ENCODE measurements at places on chromosomes 12 and 14. TPM values are rescaled to one million over a fixed set of nuclear protein-coding genes. Genes with fewer than 3 reads are reported as not detected.

Gene MYH6
- not detected for total RNA-seq

GRCh38 chr12:132430838-132431774 lies 58.8 kb upstream of the FBRSL1 start:
- DNase-seq = no peak

DNA sequence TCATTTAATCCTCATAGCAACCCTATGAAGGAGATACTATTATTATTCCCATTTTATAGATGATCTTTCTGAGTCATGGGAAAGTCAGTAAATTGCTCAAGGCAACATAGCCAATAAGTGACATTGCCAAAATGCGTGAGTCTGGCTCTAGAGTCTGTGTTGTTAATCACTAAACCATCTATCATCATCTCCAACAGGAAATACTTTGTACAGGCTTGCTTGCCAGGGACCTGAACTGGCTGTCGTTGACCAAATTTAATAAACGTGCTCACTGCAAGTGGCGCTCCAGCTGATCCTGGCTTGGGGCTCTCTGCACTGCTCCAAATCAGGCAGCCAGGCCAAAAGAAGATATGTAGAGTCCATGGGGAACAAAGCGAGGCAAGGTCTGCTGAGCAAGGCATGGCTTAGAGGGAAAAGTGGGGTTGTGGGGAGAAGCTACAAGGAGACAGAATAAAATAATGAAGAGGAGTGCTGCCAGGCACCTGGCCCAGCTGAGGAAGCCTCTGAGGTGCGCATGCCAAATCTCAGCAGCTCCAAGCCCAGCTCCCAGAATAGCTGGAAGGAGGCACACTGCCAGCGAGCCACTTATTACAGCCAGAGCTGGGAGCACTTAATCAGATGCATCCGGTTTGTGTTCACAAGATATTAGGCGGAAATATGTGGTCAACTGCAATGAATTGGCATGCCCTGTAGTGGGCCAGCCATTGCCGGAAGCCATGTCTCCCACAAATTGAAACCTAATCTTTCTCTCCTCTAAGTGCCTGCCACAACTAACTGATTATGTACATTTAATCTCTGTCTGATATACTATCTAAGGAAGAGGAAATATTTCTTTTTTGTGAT lies 43.3 kb upstream of the PTPRO start:
- DNase-seq = no peak

DNA sequence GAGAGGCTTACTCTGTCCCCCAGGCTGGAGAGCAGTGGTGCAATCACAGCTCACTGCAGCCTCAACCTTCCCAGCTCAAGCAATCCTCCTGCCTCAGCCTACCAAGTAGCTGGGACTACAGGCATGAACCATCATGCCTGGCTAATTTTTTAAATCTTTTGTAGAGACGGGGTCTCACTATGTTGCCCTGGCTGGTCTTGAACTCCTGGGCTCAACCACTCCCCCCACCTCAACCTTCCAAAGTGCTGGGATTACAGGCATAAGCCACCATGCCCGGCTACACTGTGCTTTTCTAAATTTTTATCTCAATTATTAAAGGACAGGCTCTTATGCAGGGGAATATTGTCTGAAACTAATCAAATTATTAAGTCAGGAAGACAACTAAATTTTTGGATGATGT lies 44.6 kb downstream of the EML1 start:
- DNase-seq = no peak

Gene LRCOL1
- not detected for total RNA-seq

GRCh38 chr14:99725774-99726537 lies 41.9 kb downstream of the CYP46A1 start:
- no peak for DNase-seq

- DNase-seq = no peak
These were observed 194.9 kb upstream of the SYT10 start for GRCh38 chr12:33634544-33634943.

GRCh38 chr14:41830714-41831406 lies 224.2 kb downstream of the LRFN5 start:
- DNase-seq = no peak

Gene ANKRD33
- total RNA-seq = not detected

Gene RNASE7
- not detected for total RNA-seq

DNA sequence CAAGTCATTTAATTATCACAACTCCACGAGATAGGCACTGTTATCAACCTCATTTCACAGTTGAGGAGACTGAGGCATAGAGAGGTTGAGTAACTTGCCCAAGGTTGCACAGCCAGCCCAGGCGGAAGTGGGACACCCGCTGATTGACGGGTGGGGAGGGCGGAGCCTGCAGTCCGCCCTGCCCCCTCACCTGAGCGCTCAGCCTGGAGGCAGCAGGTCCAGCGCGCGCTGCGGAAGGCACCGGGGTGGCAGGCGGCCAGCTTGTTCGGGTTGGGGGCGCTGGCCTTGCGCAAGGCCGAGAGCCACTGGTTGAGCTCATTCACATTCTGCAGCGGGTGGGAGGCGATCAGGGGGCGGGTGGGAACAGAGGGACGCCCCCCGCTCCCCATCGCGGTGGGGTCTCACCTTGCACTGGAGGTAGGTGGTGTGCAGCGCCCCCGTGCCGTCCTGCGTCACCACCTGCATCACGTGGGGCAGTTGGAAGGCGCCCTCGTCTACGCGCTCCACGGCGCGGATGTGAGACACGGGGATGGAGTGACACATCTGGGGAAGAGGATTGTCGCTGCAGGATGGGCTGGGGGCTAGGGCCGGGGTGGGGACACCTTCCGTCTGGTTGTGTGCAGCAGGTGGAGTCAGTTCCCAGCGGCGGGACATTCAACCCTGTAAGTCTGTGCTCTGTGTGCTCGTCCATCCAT lies 31.7 kb downstream of the RASAL1 start:
- peak; percentile 72 for DNase-seq

DNA sequence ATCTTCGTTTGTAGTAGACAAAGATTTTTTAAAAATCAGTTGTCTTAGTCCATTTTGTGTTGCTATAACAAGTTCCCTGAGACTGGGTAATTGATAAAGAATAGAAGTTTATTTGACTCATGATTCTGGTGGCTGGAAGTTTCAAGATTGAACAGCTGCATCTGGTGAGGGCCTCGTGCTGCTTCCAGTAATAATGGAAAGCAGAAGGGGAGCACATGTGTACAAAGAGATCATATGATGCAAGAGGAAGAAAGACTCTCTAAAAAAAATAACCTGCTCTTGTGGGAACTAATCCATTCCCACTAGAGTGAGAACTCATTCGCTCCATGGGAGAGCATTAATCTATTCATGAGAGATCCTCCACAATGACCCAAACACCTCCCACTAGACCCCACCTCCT lies 24.8 kb downstream of the MUCL1 start:
- DNase-seq = no peak

Gene B4GALNT3
- not detected for total RNA-seq

Gene STAC3
- total RNA-seq = 5.3 TPM

DNA sequence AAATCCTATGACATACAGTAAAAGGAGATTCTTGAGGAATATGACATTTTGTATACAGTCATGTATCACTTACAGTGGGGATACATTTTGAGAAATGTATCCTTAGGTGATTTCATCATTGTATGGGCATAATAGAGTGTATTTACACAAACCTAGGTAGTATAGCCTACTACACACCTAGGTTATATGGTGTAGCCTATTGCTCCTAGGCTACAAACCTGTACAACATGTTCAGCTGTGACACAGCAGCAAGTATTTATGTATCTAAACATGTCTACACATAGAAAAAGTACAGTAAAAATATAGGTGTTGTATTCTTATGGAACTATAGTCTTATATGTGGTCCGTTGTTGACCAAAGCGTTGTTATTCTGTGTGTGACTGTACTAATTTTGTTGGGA lies 178.8 kb downstream of the FOXA1 start:
- no peak for DNase-seq

DNA sequence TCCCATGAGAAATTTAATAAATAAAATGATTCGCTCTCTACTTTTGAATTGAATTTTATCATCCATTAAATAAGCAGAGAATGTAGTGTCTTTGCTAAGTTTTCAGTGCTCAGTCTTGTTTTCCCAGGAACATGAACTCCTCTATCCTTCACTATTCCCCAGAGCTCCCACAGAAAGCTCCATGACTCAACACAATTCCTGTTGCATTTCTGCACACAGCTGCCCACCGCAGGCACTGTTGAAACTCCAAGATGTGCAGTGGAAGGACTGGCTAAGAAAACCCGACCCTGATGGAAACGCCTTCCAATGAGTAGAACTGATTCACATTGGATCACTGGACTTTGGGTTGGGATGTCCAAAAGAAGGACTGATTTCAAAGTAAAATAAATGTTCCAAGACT lies 202.4 kb upstream of the AMIGO2 start:
- no peak for DNase-seq

Gene ASPG
- total RNA-seq = not detected

GRCh38 chr12:24584032-24584675 lies 364.7 kb downstream of the BCAT1 start:
- DNase-seq = no peak

DNA sequence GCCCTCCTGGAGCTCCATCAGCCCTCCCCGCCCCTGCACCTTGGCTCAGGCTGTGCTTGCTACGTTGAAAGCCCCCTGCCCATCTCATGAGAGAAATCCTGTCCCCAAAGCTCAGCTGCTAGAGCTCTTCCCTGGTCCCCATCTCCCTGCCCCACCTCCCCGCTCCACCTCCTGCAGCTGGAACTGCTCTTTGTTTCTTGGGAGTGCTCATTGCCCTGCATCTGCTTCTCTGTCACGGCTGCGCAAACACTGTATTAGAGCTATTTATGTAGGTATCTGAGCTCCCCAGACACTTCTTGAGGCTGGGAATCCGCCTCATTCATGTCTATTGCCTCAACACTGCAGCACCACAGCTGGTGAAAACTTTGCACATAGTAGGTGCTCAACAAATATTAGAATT lies 32.8 kb upstream of the PRIMA1 start:
- no peak for DNase-seq

- no peak for DNase-seq
These were observed 22.1 kb upstream of the CD69 start for GRCh38 chr12:9782547-9783382.

DNA sequence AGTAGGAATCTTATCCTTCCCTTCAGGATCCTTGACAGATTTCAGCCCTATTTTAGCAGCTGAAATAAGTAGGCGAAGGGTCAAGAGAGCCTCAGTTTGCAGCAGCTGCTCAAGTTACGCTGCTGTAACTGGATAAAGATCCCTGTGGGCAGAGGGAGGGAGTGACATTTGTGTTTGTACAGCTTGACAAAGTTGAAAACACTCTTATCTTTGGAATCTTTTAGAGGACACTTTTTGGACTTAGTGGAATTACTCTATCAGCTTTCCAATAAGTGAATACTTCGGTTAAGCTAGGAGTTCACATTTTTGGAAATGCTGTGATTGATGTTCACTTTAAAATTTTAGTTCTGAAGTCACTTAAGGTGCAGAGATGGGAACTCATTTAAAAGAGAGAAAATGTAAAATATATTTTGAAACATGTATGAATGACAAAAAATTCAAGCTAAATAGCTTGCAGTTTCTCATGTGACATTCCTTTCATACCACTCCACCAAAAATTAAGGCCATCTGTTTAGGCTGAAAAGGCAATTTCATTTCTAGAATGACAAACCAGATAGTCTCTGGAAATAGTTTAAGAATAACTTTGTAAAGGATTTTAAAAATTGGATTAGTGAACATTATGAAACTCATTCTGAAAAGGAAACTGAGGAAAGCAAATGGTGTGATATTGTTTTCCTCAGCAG lies 55.2 kb downstream of the SLC38A4 start:
- DNase-seq = no peak

- no peak for DNase-seq
These were observed 188.8 kb downstream of the STXBP6 start for GRCh38 chr14:24861083-24861630.

- no peak for DNase-seq
These were observed 99.3 kb downstream of the CACNA1C start for GRCh38 chr12:2152134-2152533.

DNA sequence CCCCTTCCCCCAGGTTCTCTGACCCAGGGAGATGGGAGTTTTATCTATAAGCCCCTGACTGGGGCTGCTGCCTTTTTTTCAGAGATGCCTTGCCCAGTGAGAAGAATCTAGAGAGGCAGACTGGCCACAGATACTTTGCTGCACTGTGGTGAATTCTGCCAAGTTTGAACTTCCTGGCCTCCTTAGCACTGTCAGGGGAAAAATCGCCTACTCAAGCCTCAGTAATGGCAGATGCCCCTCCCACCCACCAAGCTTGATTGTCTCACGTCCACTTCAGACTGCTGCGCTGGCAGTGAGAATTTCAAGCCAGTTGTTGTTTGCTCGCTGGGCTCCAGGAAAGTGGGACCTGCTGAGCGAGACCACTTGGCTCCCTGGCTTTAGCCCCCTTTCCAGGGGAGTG lies 31.7 kb downstream of the KLRK1 start:
- DNase-seq = no peak

Gene EXD2
- 10.2 TPM for total RNA-seq

DNA sequence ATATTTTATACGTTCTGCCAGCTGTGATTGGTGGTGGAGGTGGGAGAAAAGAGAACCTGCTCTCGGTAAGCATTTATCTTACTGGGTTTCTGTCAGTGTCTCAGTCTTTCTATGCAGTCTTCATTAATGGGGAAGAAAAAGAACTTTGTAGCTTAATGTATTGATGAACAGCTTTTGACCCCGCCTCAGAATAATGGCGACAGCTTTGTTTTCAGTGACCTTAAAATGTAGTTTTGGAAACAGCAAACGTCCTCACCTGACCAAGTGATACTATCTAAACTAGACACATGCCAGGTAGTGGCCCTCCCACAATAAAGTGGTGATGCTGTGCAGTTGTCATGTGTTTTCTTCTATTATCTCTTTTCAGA lies 1.4 kb downstream of the DACT1 start:
- DNase-seq = no peak

Gene PRH2
- total RNA-seq = not detected

Gene AMN
- total RNA-seq = 11.5 TPM

DNA sequence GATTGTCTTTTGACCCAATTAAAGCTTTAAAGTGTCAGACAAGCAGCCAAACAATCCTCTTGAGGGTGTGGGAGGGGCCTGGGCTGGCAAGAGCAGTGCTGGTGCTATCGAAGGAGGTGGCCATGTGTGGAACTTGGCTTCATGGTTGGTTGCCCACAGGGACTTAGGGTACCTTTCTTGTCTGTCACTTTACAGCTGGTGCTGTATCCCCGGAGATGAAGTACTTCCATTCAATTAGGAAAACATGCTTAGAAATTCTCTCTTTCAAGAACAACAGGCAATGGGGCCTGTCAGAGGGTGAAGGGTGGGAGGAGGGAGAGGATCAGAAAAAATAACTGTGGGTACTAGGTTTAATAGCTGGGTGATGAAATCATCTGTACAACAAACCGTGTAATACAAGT lies 86.5 kb downstream of the DAAM1 start:
- peak; percentile 39 for DNase-seq

Gene VRTN
- not detected for total RNA-seq

DNA sequence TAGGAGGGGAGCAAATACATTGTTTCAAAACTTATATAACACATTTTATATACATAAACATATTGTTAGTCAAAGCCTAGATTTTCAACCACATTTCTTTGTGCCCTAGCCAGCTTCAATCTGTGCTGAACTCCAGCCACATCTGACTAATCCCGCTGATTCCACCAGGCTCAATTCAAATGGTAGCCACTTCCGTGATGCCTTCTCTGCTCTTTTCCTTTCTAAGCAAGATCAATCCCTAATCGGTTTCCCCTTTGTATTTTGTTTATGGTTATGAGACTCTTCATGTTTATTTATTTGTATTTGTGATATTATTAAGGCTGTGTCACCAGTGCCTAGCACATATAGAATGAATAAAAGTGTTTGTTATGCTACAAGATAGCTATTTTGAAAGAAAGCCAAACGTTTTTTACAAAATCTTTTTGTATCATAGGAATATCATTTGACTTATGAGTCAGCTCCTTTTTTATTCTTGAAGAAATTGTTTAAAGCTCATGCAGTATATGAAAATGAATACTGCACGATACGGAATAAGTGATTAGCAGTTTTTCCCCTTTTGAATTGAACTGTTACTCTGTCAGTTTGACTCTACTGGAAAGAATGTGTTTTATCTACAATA lies 110.2 kb downstream of the PLEKHA5 start:
- DNase-seq = no peak

Gene POTEG
- not detected for total RNA-seq

Measured in B cell (primary cell).